ENCODE measurements at places on chromosomes 1 and 21.

- DNase-seq: no peak
Observed at GRCh38 chr1:151035167-151035566, 1.2 kb upstream of the BNIPL start.

GRCh38 chr1:22105611-22106207 is 37.2 kb downstream of the WNT4 start:
- peak; percentile 25 for DNase-seq

- DNase-seq: no peak
Observed at GRCh38 chr1:36927826-36928225, 106.5 kb downstream of the GRIK3 start.

GRCh38 chr1:93905051-93905450 is 4.2 kb downstream of the GCLM start:
- no peak for DNase-seq
